Activated CD4-positive, alpha-beta T cell treated with anti-CD3 and anti-CD28 coated beads, Interleukin-2, Interleukin-4, amounts not matched to agents 100 ng/mL and 50 ng/mL, durations not matched to agents 16 hours and 8 hours (primary cell): ENCODE measurements at places on chromosomes 12 and 14.
A peak's percentile ranks its signal among the peaks of the same experiment; 100 is the strongest.

GRCh38 chr14:85195872-85196477 lies 334.0 kb upstream of the FLRT2 start:
- DNase-seq: no peak

- DNase-seq: no peak
These were observed 287.3 kb downstream of the NAV3 start for GRCh38 chr12:78118036-78118435.

GRCh38 chr14:57848353-57848752 lies 17.5 kb downstream of the SLC35F4 start:
- DNase-seq: no peak

- peak; percentile 89 for DNase-seq
These were observed at the start of gene FKBP4 for GRCh38 chr12:2794736-2795289. Gene FKBP4 (plus strand): TSS chr12:2794970. CDS start chr12:2795140, 170 bp downstream.
